ENCODE measurements at places on chromosomes 12 and 14.
A peak's percentile ranks its signal among the peaks of the same experiment; 100 is the strongest.

DNA sequence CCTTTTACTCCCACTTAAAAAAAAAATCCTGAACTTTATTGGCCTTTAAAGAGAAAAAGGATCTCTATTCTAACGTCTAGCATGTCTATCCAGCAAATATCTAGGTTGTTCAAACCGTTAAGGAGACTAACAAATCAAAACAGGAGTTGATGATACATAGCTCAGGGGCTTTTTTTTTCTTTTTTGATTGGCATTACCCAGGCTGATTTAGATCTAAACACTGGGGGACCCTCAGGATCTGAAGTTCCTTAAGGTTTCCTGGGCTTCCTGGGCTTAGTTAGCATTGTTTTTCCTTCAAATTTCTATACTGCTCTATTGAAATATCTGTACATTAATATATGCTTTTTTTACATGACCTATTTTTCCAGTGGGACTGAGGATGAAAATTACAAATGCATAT, 42.3 kb downstream of the EFCAB11 start:
- DNase-seq = no peak

DNA sequence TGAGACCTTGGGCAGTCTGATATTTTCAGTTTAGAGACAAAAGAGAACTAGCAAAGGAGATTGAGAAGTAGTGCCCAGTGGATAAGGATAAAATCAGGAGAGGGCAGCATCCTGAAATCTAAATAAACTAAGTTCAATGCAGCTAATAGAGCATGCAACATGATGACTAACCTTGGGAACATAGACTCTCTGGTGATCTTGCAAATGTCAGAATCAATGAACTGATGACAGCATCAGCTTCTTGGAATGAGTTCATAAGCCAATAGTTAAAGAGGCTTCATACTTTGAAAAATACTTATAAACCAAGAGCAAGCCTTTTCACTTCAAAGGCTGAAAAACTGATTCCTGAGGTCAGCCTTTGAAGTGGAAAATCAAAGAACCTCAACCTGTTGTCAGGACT, 8.2 kb downstream of the TAS2R19 start:
- DNase-seq = no peak

DNA sequence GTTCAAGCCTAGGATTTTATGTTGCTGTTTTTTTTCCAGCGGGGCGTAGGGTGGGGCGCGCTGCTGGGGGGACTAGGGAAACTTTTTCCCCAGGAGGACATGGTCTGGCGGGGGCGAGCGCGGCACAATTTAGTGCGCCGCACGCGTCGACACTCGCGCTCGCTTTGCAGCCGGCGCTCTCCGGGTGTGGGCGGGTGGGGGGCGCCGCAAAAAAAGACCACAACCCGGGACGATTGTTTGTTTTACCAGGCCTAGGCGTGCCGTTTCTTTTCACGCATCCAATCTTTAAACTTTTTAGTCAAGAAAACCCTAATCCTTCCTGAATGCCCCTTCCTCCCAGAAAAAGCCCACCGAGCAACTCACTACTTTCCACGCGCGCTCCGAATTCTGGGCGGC, 865 bp upstream of the ZFP36L1 start:
- no peak for DNase-seq

DNA sequence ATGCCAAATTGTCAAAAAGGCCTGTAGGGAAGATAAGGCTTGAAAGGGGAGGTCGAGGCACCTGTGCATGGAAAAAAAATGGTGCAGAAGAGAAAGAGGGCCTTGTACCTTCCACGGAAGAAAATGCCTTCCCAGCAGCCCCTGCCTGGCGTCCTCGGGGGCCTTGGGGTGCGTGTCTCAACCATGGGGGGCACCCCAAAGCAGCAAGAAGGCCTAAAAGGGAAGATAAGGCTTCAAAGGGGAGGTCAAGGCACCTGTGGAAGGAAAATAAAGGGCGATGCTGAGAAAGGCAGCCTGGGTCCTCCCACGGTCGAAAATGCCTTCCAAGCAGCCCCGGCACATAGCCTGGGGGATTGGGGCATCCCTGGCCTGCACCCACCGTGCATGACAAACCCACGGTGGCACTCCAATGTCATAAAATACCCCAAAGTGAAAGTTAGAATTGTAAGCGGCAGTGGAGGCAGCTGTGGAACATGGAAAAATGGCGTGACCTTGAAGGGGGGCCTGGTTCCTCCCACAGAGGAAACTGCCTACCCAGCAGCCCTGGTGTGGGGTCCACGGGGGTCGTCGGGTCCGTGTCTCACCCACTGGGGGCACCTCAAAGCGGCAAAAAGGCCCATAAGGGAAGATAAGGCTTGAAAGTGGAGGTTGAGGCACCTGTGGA, 275.0 kb downstream of the ALG10 start:
- DNase-seq = no peak

GRCh38 chr12:52461693-52462092, 9.7 kb upstream of the KRT6B start:
- no peak for DNase-seq

GRCh38 chr12:15116086-15116485, 105.1 kb downstream of the RERG start:
- no peak for DNase-seq

GRCh38 chr12:94762943-94763342, 112.6 kb upstream of the TMCC3 start:
- no peak for DNase-seq

DNA sequence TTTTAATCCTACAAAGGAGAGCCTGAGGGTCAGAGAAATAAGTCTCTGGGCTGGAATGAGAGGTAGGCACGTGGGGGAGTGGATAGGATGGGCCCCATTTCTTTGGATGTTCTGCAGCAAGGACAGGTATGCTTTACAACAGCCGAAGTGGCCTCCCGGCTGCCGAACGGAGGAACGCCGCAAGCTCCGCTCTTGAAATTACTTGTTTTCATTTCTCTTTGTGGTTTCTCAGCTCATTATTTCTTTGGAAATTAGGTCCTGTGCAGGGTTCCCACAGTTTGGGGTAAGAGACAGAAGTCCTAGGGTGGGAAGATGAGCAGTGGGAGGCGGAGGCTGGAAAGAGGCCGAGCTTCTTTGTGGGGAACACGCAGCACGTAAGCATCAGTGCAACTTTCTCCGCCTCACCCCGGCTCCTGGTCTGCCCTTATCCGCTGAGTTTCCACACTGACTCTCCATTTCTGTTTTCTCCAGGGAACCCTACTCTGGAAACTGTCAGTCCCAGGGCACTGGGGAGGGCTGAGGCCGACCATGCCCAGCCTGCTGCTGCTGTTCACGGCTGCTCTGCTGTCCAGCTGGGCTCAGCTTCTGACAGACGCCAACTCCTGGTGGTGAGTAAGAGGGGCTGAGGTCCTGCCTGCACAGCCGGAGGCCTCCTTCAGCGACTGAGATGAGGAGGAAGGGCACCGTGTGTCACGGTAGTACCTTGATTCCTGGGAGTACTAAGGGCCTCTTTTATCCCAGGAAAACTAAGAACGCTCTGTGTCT, 2.0 kb downstream of the WNT5B start:
- no peak for DNase-seq

GRCh38 chr14:81392052-81392451, 8.1 kb downstream of the STON2 start:
- no peak for DNase-seq

GRCh38 chr12:95216711-95217376, 423 bp downstream of the FGD6 start:
- DNase-seq = no peak

DNA sequence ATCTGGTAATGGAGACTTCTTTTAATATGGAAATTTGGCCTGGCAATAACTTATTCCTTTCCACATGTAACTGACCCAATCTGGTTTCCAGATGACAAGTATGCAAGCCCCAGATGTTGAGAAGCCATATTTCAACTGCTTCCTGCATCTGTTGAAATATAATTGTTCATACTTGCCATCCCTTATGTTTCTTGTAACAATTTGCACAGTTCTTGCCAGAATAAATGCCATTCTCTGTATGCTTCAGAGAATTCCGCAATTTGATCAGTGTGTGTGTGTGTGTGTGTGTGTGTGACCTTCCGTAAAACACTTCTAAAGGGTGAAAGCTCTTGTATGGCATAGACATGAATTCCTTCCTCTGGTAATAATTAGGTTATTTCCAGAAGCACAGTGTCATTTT, 1.8 kb upstream of the CLEC2A start:
- DNase-seq = no peak

- DNase-seq = no peak
Observed at GRCh38 chr12:69896653-69897381, 71.8 kb downstream of the MYRFL start.

GRCh38 chr12:66398931-66399910, 96.9 kb downstream of the HELB start:
- DNase-seq = no peak

- DNase-seq = no peak
Observed at GRCh38 chr14:103889313-103890051, 38.8 kb upstream of the TDRD9 start.

DNA sequence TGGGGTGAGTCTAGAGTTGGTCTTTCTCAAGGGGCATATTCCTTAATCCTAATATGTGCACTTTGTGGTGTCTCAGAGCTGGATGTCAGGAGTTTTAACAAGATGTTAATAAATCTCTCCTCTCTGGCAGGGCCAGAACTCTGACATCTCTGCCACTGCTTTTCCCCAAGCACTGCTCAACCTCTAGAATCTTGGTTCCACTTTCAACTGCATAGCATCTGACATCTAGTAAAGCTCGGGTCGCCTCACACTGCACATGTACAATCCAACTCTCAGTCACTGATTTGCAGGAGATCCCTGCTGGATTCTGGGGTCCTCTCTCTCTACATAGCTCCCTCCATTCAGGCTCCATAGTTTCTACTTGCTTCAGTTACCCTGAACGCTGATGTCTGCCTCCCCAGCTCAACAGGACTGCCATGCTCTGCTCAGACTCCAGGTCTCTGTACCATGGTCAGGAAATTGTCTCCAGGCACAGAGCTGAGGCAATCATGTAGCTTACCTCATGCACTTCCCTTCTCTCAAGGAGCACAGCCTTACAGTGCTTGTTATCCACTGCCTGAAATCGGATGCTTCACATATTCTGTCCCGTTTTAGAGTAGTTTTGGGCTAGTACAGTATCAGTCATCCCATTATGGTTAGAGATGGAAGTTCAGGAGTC, 1.6 kb downstream of the PTCSC3 start:
- DNase-seq = no peak

- no peak for DNase-seq
Observed at GRCh38 chr14:46248001-46248630, 403.5 kb downstream of the RPL10L start.

- DNase-seq = peak; percentile 72
Observed at GRCh38 chr12:93571365-93571924, 1.0 kb upstream of the SOCS2 start.

DNA sequence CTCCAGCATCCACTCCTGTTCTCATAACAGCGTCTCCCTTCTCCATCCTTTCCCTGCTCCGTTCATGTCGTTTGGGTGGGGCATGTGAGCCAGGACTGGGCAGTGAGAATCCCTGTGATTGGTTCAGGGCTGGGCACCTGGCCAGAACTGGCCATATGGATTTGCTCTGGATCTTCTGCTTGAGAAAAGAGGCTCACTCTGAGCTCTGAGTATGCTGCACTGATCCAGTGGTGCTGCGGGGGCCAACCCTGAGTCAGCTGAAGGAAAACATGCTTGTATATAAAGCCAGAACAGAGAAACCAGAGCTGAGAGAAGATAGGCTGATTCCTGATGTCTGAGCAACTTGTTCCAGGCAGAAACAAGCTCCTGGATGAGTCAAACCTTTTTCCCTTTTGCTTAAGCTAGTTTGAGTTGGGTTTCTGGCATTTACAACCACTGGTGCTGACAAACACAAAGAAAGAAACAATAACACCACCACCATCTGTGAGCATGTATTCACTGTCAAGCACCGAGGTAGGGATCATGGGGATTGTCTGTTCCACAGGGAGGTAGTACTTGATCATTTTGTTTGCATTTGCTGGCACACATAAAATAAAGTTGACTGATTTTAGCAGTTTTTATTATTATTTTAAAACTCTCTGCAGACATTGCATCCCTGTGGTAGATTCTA, 14.0 kb upstream of the HPD start:
- DNase-seq = no peak

Measured in activated CD4-positive, alpha-beta T cell treated with anti-CD3 and anti-CD28 coated beads for 4 hours (primary cell).